GM20000 (cell line): ENCODE measurements at places on chromosomes 16 and 17.

DNA sequence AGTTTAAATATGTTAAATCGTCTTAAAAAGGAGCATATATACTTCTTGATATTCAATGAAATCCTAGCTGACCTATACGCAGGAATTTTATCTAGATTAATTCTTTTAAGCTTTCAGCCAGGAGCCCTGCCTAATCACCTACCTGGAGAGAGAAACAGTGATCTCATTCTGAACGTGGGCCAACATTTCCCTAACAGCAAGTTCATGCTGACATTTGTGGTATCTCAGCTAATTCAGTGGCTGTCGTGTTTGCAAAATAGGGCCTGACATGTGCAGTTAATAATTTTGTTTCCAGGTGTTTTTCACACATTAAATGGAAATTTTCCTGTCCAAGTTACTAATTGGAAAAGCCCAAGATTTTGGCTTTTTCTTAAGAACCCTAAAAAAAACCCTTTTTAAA lies 17.4 kb downstream of the KRT24 start:
- DNase-seq, result no peak

DNA sequence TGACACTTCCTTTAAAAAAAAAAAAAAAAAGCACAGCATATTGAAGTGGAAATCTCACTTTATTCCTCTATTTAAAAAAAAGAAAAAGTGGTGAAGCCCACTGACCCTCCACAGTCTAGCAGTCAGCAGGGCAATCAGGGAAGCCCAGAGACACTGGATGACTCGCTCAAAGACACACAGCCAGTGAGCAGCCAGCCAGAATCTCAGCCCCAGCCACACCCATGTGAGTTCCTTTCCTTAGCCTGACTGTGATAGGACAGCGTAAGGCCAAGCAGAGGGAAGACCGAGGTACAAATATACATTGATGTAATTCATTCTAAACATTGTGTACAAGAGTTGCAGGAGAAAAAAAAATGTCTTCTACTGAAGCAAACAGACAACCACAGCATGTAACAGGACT lies 22.5 kb downstream of the XPO6 start:
- no peak for DNase-seq

GRCh38 chr17:59372138-59372751 lies 40.8 kb downstream of the YPEL2 start:
- no peak for DNase-seq

DNA sequence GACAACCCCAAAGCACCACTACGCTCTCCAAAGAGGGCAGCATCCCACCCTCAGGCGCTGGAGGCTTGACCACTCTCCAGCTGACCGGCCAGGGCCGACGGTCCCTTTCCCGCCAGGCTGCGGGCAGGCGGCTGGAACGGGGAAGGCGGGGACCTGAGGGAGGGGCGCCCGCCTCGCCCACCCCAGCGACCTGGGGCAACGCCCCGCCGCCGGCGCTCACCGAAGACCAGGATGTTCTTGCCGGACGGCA lies 431 bp downstream of the DYNC1LI2 start:
- no peak for DNase-seq

GRCh38 chr16:31260136-31260931 lies 559 bp downstream of the ITGAM start:
- no peak for DNase-seq

DNA sequence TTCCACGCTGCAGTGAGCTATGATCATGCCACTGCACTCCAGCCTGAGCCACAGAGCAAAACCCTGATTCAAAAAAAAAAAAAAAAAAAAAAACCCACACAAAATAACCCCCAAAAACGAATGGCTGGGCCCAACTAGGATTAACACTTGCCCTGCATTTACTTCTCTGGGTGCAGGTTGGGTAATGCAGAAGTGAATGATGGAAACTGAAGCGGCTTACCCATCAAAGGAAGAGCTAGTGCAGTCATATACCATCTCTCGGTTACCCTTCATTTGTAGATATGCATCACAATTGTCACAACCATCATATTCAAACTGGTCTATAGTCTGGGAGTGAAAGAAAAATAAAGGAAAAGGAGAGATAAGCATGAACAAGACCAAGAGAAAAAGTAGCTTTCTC lies 819 bp downstream of the SUPT4H1 start:
- no peak for DNase-seq

- no peak for DNase-seq
Measured at GRCh38 chr17:80274331-80274730, 13.7 kb downstream of the RNF213 start.

- DNase-seq, result no peak
Measured at GRCh38 chr17:14143688-14144087, 74.4 kb downstream of the COX10 start.

DNA sequence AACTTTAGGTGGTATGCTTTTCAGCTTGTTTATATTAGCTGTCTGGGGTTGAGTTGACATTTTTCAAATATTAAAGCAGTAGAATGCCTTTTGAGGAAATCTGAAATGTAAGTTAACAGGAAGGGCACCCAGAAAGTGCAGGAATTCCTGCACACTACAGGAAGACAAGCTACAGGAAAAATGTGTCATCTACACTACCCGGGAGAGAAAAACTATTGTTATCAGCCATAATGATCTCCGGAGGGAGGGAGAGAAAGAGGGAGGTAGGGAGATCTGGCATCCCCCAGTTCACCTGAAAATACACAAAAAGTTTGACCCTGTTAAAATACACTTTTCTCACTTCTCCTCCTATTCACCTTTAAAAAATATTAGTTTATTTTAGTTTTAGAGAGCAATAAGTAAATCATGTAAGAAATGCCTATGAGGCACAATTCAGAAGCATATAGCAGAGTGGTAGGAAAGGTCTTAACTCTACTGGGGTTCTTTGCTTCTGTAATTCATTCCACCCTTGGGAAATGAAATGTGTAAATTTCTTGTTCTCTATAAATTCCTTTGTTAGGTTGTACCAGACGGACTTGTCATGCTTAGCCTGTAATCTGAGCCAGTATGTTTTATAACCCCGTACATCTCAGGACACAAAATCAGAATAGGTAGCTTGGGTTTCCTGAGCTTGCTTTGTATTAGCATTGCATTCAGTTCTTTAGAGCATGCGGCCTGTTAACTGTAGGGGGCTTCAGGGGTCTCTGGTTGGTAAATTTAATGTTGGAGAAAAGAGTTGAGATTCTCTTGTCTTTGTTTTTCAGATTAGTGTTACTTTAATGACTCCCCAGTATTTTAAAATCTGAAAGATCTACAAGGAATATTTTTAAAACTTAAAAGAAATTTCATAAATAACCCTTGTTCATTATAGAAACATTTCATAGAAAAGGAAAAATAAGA lies 3.3 kb downstream of the MAP2K6 start:
- no peak for DNase-seq

DNA sequence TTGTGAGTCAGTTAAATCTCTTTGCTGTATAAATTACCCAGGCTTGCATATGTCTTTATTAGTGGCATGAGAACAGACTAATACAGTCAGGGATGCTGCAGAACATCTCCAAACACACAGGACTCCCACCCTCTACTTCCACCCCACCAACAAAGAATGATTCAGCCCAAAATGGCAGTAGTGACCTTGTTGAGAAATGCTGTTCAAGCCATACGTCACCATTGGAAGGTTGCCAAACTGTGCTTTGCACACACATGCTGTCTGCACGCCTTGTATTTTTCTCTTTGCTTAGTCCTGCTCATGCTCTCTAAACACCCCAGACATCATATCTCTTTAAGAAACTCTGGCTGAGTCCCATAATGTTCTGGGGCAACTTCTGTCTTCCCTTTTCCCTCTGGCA lies 589.6 kb downstream of the WWOX start:
- DNase-seq, result no peak

GRCh38 chr16:78599271-78599670 lies 499.8 kb downstream of the WWOX start:
- DNase-seq, result no peak

DNA sequence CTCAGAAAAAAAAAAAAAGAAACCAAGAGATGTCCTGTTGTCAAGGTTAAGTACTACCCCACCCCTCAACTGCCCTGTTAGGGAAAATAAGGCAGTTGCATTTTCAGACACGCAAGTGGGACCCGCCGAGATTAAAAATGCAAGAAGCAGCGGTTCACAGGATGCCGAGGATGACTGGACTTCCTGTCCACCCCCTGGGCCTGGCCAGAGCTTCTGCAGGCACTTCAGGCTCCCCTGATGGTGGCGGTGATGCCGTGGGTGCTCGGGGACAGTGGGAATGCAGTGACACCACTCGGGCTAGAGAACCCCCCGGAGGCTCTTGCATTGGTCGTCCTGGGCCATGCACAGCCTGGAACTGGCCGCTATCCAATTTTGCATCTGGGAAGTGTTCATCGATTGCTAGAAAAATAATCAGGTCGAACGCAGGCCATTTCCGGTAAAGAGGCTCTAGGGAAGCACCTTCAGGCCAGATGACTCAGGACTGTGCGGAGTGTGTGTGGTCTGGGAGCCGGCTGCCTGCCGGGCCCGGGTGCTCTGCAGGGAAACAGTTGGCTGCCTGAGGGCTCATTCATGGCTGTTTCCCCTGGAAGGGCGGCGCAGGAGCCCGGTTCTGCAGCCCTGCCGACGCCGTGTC lies 13.4 kb upstream of the CRISPLD2 start:
- DNase-seq, result peak; percentile 53

- no peak for DNase-seq
Measured at GRCh38 chr16:84082835-84083569, 33.7 kb downstream of the MBTPS1 start.

DNA sequence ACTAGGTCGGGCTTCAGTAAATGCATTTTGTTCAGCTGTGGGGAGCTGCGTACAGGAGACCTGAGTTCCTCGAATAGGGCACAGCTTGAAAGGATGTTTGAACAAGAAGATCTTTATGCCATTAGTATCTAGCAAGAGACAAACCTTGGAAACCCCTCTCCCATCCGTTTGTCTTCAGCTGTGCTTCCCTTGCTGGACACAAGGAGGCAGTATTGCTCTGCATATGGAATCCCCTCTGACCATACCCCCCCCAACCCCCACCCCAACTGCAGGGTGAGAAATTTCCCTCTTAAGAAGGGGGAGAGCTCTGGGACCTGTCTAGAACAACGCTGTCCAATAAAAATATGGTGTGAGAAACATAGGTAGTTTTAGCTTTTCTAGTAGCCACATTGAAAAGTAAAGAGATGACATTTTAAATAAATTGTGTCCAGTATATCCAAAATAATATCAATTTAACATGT lies 1.6 kb downstream of the MRM1 start:
- peak; percentile 80 for DNase-seq

- no peak for DNase-seq
Measured at GRCh38 chr16:87828907-87829621, 40.2 kb downstream of the SLC7A5 start.

- DNase-seq, result no peak
Measured at GRCh38 chr16:77780378-77780837, 8.0 kb upstream of the VAT1L start.

- DNase-seq, result no peak
Measured at GRCh38 chr16:30398661-30399434, 3.6 kb downstream of the ZNF48 start.

DNA sequence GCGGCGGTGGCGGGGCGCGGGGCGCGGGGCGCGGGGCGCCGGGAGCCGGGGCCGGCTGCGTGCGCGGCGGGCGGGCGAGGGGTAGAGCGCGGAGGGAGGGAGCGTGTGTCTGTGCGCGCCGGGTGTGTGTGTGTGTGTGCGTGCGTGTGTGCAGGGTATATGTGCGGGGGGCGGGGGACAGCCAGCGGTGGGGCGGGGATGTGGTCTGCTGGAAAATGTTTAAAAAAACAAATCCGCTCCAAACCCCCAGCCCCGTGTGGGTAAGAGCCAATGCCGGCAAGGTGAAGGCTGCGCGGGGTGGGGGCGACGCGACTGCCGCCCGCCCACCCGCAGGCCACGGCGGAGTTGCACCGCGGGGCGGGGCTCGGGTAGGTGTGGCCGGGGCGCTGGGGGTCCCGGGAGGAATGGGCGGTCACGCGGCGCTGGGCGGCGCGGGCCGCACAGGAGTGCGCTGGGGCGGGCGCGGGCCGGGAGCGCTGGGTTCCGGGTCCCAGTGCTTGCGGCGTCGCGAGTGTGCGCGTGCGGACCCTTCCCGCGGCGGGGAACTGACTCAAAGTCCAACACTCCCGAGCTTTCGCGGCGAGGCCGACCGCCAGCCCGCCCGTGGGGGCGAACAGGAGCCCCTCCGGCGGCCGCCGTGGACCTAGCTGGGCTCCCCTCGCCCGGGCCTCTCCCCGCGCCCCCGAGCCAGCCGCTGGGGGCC lies at the start of gene CYGB:
Gene CYGB (minus strand): TSS at position 132 of the 703 bp plus-strand sequence. CDS start 167 bp downstream, outside the sequence.
- no peak for DNase-seq

- DNase-seq, result no peak
Measured at GRCh38 chr16:53083119-53083518, 28.3 kb downstream of the CHD9 start.

- no peak for DNase-seq
Measured at GRCh38 chr16:48008011-48008525, 147.7 kb downstream of the ABCC12 start.

GRCh38 chr16:7325834-7326233 lies 6.8 kb upstream of the RBFOX1 start:
- DNase-seq, result no peak

GRCh38 chr17:50364061-50364458 lies 8.9 kb downstream of the MRPL27 start:
- no peak for DNase-seq

- DNase-seq, result peak; percentile 60
Measured at GRCh38 chr17:82497483-82498405, 21.8 kb upstream of the FOXK2 start.

GRCh38 chr16:84943620-84944019 lies 67.7 kb downstream of the ZDHHC7 start:
- DNase-seq, result no peak

- no peak for DNase-seq
Measured at GRCh38 chr16:27703545-27703944, 153.6 kb downstream of the KATNIP start.

GRCh38 chr16:47374629-47375028 lies 86.2 kb downstream of the ITFG1 start:
- DNase-seq, result no peak

- no peak for DNase-seq
Measured at GRCh38 chr16:2466667-2467527, 4.2 kb upstream of the NTN3 start.

- DNase-seq, result no peak
Measured at GRCh38 chr16:75256059-75256571, 4.7 kb upstream of the BCAR1 start.
